ENCODE measurements at places on chromosomes 6 and 20. TPM values are rescaled to one million over a fixed set of nuclear protein-coding genes. Genes with fewer than 3 reads are reported as not detected.

DNA sequence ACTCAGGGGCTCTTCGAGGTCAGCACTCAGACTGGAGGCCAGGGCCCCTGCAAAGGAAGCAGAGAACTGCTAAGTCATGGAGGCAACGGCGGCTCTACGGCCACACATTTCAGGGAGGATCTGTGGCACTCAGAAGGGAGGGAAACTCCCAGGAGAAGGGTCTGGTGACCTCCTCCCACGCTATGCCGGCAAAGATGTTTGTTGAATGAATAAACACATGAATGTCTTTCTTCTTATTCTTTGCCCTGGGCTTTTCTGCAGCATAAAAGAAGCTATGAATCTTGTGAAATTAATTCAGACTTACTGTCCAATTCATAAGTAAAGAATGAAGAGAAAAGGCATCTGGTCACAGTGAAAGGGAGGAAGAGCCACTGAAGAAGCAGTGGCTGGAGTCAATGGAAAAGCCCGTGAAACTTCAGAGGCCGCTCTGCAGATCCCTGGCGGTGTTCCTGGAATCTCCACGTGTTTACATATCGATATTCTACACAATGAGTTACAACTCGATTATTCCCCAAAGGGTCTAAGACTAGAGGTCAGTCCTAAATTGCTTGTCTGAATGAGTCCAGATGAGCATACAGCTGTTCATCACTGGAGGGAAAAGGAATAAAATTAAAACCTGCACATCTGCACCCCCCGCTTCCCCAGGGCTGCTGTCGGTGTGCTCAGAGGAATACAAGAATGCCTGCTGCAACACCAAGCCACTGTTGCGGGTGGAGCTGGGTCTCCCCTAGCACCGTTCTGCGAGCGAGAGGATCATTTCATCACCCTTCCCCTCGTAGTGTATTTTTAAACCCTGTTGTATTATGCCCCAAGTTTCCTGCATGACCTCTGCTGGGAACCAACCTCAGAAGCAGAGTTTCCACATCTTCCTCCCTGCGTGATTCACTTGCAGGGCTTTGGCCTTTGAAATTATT lies 25.6 kb downstream of the INSM1 start:
- no peak for DNase-seq

DNA sequence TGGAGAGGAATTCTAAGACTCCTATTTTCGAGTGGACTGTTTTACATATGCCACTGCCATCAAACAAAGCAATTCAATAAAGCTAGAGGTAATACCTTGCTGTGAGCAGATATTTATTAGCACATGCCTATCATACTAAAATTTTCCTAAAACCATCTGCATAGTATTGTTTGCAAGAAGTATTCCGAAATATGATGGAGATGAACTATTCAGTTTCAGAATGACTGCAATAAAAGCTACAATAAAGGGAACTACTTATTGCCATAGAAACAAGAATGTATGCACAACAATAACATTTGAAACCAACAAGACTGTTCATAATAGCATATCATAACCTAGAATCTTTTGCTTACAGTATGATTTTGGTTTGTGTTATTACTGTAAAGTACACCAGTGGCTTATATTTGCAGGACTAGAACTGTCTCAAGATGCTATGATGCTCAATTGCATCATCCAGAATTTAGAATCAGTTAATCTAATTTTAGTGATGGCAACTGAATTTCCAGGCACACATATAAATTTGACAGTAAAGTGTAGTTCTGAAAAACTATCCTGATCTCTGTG lies 144.3 kb downstream of the GRIK2 start:
- DNase-seq = no peak

DNA sequence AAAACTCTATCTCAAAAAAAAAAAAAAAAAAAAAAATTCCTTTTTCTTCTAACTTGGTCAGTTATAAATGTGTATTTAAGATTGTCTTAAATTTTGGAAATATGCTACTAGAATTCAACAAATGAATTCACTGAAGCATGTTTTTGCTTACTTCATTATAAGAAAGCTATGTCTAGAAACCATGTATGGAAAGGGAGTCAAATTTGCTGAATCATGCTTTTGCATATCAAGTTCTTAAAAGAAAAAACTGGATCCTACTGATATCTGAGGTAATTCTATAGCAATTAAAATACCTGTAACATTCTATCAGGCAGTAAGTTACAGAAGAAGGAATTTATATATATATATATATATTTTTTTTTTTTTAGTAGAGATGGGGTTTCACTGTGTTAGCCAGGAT lies 27.7 kb downstream of the AKIRIN2 start:
- no peak for DNase-seq

DNA sequence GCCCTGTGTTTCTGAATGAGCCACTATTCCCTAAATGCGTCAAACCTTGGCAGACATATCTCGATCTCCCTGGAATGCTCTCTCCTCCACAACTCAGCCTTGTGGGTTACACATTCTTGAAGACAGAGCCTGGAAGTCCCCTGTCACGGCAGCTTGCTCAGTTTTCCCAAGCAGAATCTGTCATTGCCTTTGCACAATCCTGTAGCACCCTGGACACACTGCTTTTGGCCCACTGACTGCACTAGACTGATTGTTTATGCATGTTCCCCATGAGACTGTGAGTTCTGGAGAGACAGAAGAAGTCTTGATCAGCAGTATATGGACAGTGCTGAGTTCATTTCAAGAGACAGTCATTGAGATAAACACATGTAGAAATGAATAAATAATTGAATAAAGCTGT lies 406.7 kb downstream of the CD83 start:
- no peak for DNase-seq

The TFEB gene
- 3.0 TPM for polyA plus RNA-seq

- DNase-seq = no peak
Measured at GRCh38 chr20:25273541-25274358, 25.9 kb downstream of the PYGB start.

The PLAGL1 gene
- polyA plus RNA-seq = 10.5 TPM

DNA sequence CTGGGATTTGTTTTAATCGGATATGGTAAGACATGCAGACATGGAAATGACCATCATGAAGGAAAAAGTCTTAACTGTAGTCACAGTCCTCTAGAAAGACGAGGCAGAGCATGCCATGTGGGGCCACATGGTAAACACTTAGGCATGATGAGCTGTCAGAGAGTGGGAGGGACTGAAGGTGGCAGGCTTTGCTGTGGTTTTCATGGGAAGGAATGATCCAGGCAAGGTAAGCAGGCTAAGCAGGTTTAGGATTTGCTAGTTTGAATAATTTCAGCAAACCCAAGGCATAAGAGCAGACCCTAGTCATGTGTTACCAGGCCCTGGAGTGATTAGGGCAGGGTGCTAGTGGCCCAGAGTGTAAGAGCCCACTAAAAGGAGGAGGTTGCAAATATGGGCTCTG lies 47.2 kb upstream of the STMND1 start:
- peak; percentile 23 for DNase-seq

DNA sequence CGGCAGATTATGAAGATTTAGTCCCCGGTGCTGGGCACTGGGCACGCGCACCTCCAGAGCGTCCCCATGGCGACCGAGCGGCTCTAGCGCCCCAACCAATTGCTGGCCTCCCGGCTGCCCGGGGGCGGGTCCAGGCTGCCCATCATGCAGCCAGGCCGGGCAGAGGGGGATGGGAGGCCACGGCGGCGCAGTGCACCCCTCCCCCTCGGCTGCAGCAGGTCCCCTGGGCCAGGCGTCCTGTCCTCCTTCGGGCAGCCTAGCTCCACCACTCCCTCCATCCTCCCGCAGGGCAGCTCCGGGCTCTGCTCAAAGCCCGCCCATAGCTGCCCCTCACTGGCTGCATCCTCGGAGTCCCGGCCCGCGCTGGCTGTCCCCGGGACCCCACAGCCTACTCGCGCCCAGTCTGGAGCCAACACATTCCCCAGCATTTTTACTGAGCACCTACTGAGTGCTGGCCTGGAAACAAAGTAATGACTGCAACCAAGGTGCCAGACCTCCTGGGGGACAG lies 99.4 kb downstream of the ASXL1 start:
- DNase-seq = no peak

- no peak for DNase-seq
Measured at GRCh38 chr20:43220612-43221011, 30.9 kb upstream of the PTPRT start.

DNA sequence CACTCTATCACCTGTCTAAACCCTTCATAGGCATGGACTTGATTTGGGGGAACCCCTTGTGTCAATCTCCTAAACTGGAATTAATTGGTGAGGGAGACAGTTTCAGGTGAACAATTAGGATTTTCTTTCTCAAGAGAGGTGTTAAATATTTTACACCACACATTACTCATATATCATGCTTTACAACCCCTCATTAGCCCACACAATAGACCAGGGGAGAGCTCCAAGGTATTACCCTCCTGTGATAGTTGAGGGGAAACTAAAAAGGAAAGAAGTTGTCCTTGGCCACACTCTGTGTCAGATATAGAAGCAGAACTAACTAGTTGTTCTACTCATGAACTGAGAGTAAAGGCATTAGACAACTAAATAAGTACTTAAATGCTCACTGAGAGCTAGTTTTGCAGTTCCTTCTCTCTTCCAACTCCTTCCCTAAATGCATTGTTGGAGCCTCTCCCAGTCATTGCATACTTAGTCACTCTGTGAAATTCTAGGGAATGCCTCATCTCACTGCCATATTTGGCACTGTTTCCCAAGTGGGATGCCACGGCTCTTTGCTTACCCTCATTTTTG lies 183.7 kb upstream of the CEP162 start:
- DNase-seq = no peak

The SNPH gene
- polyA plus RNA-seq = 1.4 TPM

GRCh38 chr6:82869493-82869892 lies 196.1 kb downstream of the UBE3D start:
- no peak for DNase-seq

DNA sequence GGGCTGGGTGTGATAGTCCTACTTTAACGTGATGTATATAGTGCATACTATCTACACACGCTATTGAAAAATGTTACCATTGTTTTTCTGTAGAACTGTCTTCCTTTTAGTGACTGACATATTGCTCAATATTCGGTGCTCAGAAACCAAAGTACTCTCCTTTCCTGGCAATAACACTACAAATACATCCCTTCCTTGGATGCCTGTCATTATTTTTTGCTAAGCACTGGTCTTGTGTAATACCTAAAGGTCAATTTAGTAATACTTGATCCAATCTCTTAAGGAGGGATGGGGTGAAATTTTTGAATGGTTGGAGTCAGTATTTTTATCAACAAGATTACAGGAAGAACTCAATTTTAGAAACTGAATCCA lies 23.9 kb downstream of the CNR1 start:
- no peak for DNase-seq

The SNHG17 gene
- polyA plus RNA-seq = 17.6 TPM

GRCh38 chr6:33696548-33697518 lies 14.7 kb downstream of the UQCC2 start:
- DNase-seq = no peak

GRCh38 chr6:133245007-133245406 lies 3.9 kb downstream of the EYA4 start:
- no peak for DNase-seq

GRCh38 chr6:30819297-30819917 lies 64.9 kb upstream of the DDR1 start:
- DNase-seq = no peak

The LPIN3 gene
- 32.4 TPM for polyA plus RNA-seq

DNA sequence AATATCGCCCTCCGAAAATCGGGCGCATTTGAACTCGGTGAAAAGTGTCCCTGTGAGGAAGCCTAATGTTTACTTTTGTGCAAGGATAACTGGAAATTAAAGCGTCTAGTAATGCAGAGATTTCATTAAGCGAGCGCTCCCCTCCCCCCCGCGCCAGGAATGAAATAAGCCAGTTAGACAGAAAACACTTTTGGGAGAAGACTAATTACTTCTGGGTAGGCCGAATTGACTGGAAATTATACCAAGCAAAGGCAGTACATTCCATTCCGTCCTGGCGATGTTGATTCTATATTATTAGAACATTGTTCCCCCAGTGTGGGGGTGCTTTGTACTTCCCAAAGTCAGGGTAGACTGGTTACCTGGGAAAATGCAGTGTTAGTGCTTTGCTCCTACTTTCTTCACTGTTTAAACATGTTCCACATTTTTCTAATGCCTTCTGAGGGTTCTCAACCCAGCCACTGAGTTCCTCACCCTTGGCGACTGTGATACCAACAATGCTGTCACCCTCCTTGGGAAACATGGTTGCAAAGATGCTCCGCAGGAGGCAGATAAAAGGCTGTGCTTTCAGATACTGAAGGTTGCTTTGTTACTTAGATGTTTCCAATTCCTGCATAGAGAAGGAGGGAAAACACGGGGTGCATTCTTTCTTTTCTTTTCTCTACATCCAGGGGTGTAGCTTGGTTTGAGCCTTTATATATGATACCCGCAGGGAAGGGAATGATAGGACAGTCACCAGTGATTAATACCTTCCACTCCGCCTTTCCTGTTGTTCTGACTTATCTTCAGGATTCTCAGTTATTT lies 2.6 kb downstream of the GJA1 start:
- peak; percentile 58 for DNase-seq

GRCh38 chr6:3650959-3651697 lies 100.4 kb downstream of the PXDC1 start:
- DNase-seq = no peak

GRCh38 chr6:26199773-26200764 lies 112.8 kb downstream of the HFE start:
- no peak for DNase-seq

The MYB gene
- polyA plus RNA-seq = not detected

The COL9A1 gene
- polyA plus RNA-seq = not detected

The PABPC1L gene
- 27.2 TPM for polyA plus RNA-seq

GRCh38 chr6:122736616-122737015 lies 42.9 kb upstream of the FABP7 start:
- no peak for DNase-seq

The MLN gene
- not detected for polyA plus RNA-seq

GRCh38 chr6:89008001-89008814 lies 44.8 kb upstream of the RNGTT start:
- DNase-seq = no peak

The HLA-DQB2 gene
- not detected for polyA plus RNA-seq

The C6orf132 gene
- 8.1 TPM for polyA plus RNA-seq

The UST gene
- 6.0 TPM for polyA plus RNA-seq

- no peak for DNase-seq
Measured at GRCh38 chr6:31737991-31738979, 1.5 kb upstream of the MSH5 start.

- DNase-seq = no peak
Measured at GRCh38 chr20:24892931-24893330, 56.1 kb upstream of the CST7 start.

DNA sequence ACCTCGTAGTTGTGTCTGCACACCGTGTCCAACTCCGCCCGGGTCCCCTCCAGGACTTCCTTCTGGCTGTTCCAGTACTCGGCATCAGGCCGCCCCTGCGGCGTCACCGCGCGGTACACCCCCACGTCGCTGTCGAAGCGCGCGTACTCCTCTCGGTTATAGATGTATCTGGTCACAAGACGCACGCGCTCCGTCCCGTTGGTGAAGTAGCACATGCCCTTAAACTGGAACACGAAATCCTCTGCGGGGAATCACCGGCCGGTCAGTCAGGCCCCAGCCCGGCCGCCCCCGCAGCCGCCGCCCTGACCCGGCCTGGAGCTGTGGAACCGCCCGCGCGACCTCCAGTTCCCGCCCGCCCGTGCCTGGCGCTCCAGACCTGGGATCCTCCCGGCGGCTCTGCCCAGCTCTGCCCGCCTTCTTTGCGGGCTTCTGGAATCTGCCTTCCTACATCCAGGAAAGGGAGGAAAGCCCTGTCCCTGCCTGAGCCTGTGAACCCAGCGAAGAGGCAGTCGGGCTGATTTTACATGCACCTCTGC lies 1.6 kb downstream of the HLA-DQB1 start:
- DNase-seq = no peak

Measured in keratinocyte (primary cell).